Bronchial epithelial cell (primary cell): ENCODE measurements at places on chromosomes 2 and 18. TPM values are rescaled to one million over a fixed set of nuclear protein-coding genes. Genes with fewer than 3 reads are reported as not detected.

- no peak for DNase-seq
Measured at GRCh38 chr18:59945544-59945943, 45.7 kb downstream of the PMAIP1 start.

DNA sequence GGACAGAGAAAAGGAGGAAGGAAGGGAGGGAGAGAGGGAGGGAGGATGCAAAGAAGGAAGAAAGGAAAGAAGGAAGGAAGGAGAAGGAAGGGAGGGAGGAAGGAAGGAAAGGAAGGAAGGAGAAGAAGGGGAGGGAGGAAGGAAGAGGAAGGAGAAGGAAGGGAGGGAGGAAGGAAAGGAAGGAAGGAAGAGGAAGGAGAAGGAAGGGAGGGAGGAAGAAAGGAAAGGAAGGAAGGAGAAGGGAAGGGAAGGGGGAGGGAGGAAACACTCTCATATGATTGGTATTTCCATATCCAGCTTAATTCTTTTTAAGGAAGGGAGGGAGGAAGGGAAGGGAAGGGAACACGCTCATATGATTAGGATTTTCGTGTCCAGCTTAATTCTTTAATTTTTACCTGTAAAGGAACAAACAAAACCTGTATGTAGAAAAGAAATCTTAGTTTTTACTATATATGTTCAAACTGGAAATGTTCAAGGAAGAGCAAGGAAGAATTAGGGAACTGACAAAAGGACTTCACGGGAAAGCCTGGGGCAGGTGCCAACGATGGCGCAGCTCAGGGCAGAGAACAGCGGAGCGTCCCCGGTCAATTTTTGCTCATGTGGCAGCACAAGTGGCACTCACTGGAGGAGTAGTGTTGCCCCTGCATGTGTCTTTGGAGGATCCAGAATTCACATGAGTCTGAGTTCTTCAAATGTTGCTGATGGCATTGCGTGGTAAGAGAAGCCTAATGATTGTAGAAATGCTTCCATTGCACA is 228.6 kb downstream of the ZNF516 start:
- DNase-seq: no peak

GRCh38 chr2:236265675-236266074 is 1.5 kb upstream of the ASB18 start:
- DNase-seq: no peak

GRCh38 chr2:71599038-71599437 is 145.7 kb downstream of the DYSF start:
- no peak for DNase-seq

DNA sequence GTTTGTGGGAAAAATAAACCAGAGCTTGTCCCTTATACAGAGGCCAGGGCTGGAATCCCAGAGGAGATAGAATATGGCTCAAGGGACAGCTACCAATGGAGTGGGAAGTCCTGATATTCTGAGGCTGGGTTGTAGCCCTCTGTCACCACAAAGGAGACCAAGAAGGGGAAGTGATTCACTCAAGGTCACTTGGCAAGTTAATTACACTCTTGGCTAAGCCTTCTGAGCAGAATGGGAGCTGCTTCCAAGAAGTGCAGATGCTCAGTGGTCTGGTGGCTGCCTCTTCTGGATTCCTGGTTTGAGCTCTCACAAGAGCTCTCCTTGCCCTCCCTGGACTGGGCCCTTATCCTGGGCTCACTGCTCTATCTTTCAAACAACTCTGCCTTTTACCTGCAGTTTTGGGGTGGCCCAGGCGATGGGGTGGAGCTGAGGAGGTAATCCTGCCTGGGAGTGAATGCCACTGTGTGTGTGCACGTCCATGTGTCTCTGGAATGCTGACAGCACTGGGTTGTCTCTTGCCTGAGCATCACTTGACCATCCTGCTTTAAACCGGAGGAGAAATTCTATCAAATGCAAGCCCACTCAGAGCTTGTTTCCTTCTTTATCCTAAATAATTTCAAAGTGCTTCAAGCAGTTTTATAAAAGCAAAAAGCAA is 168.2 kb downstream of the KCNS3 start:
- peak; percentile 18 for DNase-seq

- DNase-seq: no peak
Measured at GRCh38 chr18:66742832-66743231, 138.9 kb upstream of the CDH19 start.

DNA sequence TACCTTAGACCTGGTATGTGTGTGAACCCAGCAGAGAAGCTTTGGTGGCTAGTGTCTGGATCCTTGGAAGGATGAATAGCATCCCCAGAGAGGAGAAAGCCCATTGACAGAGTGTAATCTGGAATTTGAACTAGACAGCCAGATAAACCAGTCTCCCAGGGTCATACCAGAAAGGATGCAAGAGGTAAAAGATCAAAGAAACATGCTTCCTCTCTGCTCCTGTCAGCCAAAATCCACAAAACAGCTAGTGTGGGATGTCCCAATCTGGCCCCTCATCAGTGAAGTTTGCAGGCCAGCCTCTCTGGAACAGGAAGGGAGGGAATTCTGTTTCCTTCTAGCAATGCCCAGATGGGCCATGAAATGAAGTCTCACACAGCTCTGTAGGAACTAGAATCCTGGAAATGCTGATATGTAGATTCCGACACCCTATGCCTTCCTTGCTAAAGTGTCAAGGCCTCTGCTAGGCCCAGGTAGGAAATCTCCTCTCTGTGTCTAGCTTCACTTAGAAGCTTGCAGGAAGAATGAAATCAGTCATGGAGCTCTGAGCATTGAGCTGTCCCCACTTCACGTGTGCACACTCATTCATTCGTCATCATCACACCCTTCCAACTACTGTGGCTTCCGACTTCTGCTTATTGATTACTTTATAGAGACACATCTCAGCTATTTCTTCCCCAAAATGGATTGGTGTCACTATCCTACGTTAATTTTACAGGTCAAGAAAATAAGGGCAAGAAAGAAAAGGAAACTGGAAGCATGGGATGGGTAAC is 38.0 kb downstream of the EVA1A start:
- DNase-seq: peak; percentile 43

GRCh38 chr2:46574457-46575355 is 95.3 kb downstream of the TMEM247 start:
- no peak for DNase-seq

DNA sequence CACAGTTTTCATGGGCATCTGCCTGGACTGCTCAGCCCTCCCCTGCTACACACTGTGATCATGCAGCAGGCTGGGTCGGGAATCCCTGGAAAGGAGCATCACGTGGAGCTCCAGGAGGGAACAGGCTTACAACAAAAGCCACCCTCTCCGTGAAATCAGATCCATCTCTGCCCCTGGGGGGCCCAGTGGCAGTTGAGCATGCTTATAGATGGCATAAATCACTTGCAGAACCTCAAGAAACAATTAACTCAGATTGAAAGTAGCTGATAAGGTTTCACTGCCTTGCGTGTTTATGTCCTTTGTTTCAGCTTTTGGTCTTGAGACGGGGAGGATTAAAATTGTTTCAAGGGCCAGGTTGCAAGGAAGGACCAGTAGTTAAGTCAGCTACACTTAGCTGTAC is 354.8 kb upstream of the MEIS1 start:
- no peak for DNase-seq

DNA sequence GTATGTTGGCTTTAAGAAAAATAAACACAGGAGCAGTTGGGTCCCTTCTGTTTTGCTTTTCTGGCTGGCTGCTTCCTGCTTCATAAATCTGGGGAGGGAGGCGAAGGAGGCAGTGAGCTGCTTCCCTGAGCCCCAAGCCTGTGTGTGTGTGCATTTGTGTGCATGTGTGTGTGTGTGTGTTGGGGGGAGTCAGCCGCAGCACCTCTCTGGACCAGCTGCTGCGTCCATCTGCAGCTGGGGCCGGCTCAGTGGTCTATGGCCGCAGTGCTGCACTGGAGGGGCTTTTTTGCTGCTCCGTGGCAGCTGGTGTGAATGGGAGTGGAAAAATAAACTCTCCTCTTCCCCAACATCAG is 192.3 kb downstream of the RNF144A start:
- DNase-seq: no peak

DNA sequence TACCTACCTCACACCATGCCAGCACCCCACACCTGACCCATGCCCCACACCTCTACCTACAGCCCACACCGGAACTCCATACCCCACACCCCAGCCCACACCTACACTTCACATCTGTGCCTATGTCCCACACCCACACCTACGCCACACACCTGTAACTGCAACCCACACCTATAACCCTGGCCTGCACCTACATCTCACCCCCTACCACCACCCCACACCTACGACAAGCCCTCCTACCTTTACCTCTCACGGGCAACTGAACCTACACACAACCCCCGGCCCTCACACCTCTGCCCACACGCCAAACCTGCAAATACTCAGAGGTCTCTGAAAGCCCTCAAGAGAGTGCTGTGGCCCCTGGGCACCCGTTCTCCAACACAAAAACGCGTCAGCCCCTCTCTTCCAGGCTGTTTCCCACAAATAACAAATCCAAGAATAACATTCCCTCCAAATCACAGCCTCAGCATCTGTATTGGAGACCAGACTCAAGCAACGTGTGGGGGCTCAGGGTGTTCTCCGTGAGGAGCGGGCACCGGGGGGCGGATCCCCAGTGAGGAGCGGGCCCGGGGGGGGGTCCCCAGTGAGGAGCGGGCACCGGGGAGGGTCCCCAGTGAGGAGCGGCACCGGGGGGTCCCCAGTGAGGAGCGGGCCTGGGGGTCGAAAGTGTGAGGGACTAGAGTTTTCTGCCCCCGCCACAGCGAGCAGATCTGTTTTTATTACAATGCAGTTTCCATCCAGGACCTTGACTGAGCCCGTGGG is 33.4 kb downstream of the SLC66A2 start:
- no peak for DNase-seq

The VRK2 gene
- total RNA-seq: 67.7 and 115 TPM in 2 replicates

DNA sequence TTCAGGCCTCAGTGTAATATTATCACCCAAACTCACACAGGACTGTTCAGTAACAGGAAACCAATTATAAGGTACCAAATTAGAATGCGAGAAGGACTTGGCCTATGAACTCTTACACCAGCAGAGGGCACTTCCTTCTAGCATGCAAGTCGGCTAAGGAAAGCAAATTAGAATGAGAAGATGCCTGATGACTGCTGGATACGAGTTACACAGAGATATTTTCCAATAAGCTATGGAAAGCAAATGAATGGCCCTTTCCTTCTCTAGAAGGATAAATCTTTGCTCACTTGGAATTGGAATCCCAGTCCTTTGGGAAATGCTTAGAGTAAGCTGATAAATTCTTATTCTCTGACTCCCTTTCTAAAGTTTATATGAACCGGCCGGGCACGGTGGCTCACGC is 109.8 kb downstream of the AP1S3 start:
- peak; percentile 71 for DNase-seq
